ENCODE measurements at places on chromosomes 6 and 20. TPM values are rescaled to one million over a fixed set of nuclear protein-coding genes. Genes with fewer than 3 reads are reported as not detected.

DNA sequence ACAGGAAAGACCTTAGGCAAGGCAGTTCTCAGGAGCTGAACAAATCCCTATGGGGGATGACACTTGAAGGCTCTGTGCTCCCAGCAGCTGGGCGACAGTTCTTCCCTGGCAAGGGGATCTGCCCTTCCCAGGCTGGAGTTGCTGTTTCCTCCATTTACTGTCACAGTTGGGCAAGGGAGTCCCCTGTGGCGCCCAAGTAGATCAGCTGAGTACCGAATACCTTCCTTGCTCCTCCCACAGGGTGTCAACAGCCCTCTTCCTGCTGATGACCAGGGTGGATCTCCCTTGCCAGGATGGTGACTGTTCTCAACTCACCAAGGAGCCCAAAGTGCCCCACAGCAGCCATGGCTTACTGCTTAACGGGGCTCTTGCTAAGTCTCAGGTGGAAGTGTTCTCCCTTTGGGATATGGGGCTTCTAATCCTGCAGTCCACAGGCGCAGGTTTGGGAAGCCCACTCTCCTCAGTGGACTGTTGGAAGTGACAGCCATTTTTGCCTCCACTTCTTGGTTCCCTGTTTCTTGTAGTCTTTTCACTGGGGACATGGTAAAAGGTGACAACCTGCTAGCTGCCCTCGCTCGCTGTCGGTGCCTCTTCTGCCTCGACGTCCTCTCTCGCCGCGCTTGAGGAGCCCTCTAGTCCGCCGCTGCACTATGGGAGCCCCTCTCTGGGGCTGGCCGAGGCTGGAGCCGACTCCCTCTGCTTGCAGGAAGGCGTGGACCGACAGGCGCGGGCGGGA is 5.7 kb upstream of the PSMG4 start:
- H3K27me3 ChIP-seq: peaks cover 22% of the 10 kb centered on the region
- H3K4me1 ChIP-seq: peaks cover 6% of the 10 kb centered on the region
- H3K27ac ChIP-seq: no peak overlapping the region
- H3K4me3 ChIP-seq: no peak overlapping the region

GRCh38 chr20:57076152-57076652 is 190.2 kb downstream of the BMP7 start:
- no peaks in the 10 kb centered on the region for H3K36me3 ChIP-seq
- H3K27ac ChIP-seq: no peak overlapping the region
- H3K4me1 ChIP-seq: peaks cover 2% of the 10 kb centered on the region
- H3K4me3 ChIP-seq: no peak overlapping the region
- DNase-seq: no peak

DNA sequence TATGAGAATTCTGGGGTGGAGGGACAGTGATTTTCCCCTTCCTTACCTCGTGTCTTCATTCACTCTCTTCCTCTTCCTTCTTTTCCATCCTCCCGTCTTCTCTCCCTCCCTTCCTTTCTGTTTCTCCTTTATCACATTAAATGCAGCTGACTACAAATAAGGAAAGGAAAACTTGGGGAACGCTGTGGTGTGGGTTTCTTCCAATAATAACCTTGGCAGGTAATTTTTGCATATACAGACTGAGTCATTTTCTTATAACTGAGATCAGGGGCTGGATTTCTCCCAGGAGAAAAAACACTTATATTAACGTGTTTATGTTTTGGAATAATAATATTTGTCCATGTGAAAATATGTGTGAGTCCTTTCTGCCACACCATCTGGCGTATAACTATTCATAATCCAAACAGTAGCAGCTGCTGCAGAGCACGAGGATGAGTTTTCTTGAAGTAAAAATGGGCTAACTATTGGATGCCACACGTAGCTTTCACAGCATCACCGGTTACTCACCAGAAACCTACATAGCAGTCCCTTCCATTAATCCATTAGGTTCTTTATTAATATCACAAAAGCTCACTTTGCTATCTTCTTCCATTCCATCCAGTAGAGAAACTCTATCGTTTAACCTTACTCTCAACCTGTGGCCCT is 139.2 kb upstream of the SASH1 start:
- H3K4me1 ChIP-seq: peaks cover 38% of the 10 kb centered on the region
- peaks cover 1% of the 10 kb centered on the region for H3K36me3 ChIP-seq
- DNase-seq: peak; percentile 6
- H3K4me3 ChIP-seq: peak overlapping the region; percentile 66

DNA sequence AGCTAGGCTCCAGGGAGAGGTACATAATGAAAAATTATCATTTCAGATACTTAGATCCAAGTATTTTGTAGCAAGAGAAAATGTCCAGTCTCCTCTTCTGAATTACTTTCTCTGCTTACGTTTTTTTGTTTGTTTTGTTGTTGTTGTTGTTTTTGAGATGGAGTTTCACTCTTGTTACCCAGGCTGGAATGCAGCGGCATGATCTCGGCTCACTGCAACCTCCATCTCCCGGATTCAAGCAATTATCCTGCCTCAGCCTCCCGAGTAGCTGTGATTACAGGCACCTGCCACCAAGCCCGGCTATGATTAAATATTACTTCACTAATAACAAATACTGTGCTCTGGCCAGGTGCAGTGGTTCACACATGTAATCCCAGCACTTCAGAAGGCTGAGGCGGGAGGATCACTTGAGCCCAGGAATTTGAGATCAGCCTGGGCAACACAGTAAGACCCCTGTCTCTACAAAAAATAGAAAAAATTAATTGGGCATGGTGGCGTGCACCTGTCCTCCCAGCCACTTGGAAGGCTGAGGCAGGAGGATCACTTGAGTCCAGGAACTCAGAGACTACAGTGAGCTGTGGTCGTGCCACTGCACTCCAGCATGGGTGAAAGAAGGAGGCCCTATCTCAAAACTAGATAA is 155.0 kb upstream of the JARID2 start:
- no peak for DNase-seq
- no peak overlapping the region for H3K4me3 ChIP-seq
- H3K4me1 ChIP-seq: no peaks in the 10 kb centered on the region
- H3K36me3 ChIP-seq: no peaks in the 10 kb centered on the region
- no peak overlapping the region for H3K27ac ChIP-seq

DNA sequence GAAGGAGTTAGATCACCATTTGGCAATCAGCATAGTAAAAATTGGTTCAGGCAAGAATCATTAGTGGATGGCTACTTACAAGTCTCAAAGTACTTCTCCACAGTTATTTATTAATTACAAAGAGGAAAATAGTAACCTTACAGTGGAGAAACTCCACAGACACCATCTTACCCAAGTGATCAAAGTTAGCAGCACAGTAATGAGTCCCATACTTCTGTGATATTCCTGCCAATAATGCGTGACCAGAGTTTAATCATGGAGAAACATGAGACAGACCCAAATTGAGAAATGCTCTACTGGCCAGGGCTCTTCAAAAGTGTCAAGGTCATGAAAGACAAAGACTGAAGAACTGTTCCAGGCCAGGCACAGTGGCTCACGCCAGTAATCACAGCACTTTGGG is 9.5 kb downstream of the TBC1D7 start:
- no peak for DNase-seq
- H3K36me3 ChIP-seq: peaks cover 41% of the 10 kb centered on the region
- no peaks in the 10 kb centered on the region for H3K4me1 ChIP-seq
- H3K4me3 ChIP-seq: no peak overlapping the region
- no peak overlapping the region for H3K27ac ChIP-seq

DNA sequence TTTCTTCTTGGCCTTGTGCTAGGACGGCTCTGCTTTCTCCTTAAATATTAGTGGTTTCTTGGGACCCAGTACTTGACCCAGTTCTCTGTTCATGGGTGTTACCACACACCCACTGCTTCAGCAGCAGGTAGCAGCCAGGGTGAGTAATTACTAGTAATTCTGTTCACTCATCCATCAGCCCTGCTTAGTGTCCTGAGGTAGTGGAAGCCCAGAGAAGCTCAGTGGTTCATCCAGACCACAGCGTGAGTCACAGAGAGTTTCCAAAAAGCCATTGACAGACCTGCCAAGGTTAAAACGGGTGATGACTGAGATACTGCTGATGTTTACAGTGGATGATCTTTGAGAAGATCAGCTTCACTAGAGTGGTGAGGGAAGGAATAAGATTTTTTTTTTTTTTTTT is 51.7 kb upstream of the HINT3 start:
- no peak overlapping the region for H3K4me3 ChIP-seq
- peaks cover 32% of the 10 kb centered on the region for H3K36me3 ChIP-seq
- peaks cover 28% of the 10 kb centered on the region for H3K4me1 ChIP-seq
- peak overlapping the region; percentile 56 for H3K27ac ChIP-seq

- DNase-seq: no peak
- H3K4me3 ChIP-seq: no peak within 1 kb of the TSS
- H3K4me1 ChIP-seq: no peaks in the 10 kb centered on the region
- H3K27ac ChIP-seq: no peak within 1 kb of the TSS
These were observed at the start of gene MAS1 for GRCh38 chr6:159890792-159891191. Gene MAS1 (plus strand): TSS chr6:159890988. CDS start chr6:159906956, 15,968 bp downstream.

GRCh38 chr6:85461798-85462170 is 11.9 kb downstream of the NT5E start:
- H3K4me3 ChIP-seq: peak overlapping the region; percentile 21
- H3K36me3 ChIP-seq: no peaks in the 10 kb centered on the region
- H3K27ac ChIP-seq: peak overlapping the region; percentile 88
- DNase-seq: no peak
- peaks cover 92% of the 10 kb centered on the region for H3K4me1 ChIP-seq

DNA sequence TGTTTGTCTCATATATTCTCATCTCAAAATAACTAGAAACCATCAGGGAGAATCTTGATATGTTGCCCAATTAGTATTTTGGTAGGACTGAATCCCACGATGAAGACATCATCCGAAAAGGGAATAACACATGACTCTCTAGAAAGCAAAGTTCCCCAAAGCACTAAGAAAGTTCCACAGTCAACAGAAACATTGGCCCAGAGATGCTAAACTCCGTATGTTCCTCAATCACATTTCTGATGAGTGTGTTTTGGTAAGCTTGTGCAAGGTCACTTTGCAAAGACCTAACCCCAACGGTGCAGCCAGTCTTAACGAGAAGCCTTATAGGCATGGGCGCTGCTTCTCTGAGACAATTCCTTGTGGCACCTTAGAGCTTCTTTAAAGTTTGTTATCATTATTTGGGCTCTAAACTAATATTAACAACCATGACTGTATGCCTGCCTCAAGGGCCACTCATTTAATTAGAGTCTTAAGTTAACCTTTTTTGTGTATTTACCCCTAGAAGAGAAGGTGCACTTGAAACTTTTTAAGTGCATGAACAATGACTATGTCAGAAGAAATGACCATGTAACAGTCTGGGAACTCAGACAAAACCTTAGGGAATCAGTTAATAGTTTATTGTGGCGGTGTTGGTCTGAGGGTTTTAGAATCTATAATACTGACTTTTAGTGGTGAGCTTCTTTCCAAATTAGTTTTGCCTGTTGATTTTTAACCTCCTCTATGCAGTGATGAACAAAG is 202.0 kb upstream of the RAB32 start:
- H3K4me1 ChIP-seq: no peaks in the 10 kb centered on the region
- H3K36me3 ChIP-seq: no peaks in the 10 kb centered on the region
- H3K27me3 ChIP-seq: no peaks in the 10 kb centered on the region

- H3K27me3 ChIP-seq: no peaks in the 10 kb centered on the region
- DNase-seq: no peak
- peaks cover 8% of the 10 kb centered on the region for H3K4me1 ChIP-seq
- no peak overlapping the region for H3K4me3 ChIP-seq
- H3K27ac ChIP-seq: no peak overlapping the region
These were observed 9.4 kb upstream of the NANP start for GRCh38 chr20:25632940-25633790.

DNA sequence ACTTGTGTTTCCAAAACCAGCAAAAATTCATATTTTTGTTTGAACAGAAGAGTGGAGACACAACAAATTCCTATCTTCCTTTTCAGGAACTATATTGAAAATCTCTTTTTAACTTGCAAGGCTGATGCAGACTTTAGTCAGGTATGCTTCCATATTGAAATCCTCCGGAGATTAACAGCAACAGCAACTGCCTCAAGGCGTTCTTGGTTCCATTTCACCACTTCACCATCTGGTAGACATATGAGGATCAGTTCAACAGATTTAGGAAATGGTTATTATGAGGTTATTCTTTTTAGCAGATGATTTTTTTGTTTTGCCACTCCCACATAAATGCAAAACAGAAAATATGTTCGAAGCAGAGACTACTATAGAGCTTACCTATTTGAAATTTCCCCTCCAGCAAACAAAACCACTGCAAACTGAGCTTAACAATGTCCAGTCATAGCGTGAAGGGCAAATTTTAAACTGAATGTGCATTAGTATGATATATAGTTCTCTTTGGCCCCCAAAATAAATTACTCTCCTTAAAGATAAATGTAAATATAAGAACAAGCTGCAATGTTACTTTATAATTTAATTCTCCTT is 520.5 kb upstream of the ADGRB3 start:
- no peaks in the 10 kb centered on the region for H3K4me1 ChIP-seq
- no peak overlapping the region for H3K27ac ChIP-seq

- H3K27ac ChIP-seq: no peak overlapping the region
- H3K4me3 ChIP-seq: no peak overlapping the region
- no peaks in the 10 kb centered on the region for H3K4me1 ChIP-seq
- H3K36me3 ChIP-seq: no peaks in the 10 kb centered on the region
- no peak for DNase-seq
- H3K27me3 ChIP-seq: no peaks in the 10 kb centered on the region
These were observed 57.2 kb downstream of the PRKN start for GRCh38 chr6:162670345-162670744.

GRCh38 chr6:1617466-1618310 is 8.0 kb downstream of the FOXC1 start:
- H3K27ac ChIP-seq: no peak overlapping the region
- H3K27me3 ChIP-seq: peaks cover 49% of the 10 kb centered on the region
- H3K4me3 ChIP-seq: no peak overlapping the region

DNA sequence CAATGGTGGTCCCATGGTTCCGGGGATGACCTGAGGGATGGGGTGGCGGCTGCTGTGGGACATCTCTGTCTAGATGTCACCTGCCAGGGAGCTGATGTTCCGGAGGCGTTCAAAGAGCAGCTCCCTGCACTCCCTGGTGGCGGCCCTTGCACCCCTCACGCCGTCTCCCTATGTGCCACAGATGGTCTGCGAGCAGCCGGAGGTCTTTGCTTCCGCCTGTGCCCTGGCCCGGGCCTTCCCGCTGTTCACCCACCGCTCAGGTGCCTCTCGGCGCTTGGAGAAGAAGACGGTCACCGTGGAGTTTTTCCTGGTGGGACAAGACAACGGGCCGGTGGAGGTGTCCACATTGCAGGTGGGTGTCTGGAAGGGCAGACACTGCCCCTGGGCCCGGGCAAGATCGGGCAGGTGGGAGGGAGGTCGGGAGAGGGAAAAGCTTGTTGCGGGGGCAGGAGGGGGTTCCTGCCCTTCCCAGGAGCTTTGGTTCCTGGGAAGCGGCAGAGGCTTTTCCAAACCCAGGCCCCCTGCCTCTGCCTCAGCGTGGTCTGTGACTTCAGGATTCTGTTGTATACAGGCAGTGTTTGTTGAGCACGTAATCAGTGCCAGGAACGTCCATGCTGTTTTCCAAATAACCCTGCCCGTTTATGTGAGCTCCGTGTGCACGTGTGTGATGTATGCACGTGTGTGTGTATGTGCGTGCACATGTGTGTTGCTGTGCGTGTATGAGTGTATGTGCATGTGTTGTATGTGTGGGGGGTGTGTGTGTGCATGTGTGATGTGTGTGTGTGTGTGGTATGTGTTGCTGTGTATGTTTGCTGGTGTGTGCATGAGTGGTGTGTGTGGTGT is 1.9 kb downstream of the NPEPL1 start:
- H3K4me3 ChIP-seq: peak overlapping the region; percentile 63
- peak; percentile 8 for DNase-seq
- H3K36me3 ChIP-seq: peaks cover 8% of the 10 kb centered on the region

- no peaks in the 10 kb centered on the region for H3K4me1 ChIP-seq
- no peaks in the 10 kb centered on the region for H3K27me3 ChIP-seq
- H3K4me3 ChIP-seq: no peak overlapping the region
These were observed 934.4 kb downstream of the HACE1 start for GRCh38 chr6:103925317-103925716.

CLDN20 gene
- total RNA-seq: not detected

RGS17 gene
- not detected for total RNA-seq

SNTA1 gene
- 4.2 TPM for total RNA-seq

IL17A gene
- total RNA-seq: 11.9 TPM

C20orf144 gene
- 0.16 TPM for total RNA-seq

EYS gene
- not detected for total RNA-seq

TFAP2A gene
- total RNA-seq: 0.23 TPM

RFX6 gene
- not detected for total RNA-seq

UBE3D gene
- 7.1 TPM for total RNA-seq
